Activated CD4-positive, alpha-beta T cell treated with anti-CD3 and anti-CD28 coated beads for 24 hours (primary cell): ENCODE measurements at places on chromosomes 3 and 15.
A peak's percentile ranks its signal among the peaks of the same experiment; 100 is the strongest.

- no peak for DNase-seq
Measured at GRCh38 chr3:65348398-65348995, 660.7 kb upstream of the ADAMTS9 start.

DNA sequence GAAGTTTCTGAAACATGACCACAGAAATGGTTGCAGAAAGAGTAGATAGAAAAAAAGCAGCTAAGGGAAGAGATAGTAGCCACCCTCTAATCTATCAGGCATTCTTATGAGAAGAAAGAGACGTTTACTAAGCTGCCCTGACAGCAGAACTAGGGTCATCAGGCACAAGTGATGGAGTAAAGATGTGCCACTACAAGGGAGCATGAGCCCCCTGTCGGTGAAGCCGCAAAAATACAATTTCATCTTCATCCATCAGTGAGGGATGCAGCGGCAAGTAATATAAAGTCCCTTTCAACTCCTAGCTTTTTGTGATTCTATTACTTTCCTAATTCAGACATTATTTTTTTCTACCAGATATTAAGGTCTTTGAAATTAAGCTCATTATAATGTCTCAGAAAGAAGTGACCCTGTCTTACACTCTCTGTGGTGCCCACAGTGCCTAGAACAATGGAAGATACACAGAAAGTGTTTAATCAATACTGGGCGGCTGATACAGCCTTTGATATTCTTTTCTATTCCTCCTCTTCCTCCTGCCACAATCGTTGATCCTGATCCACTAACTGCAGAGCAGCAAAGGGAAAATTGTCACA, 651.6 kb downstream of the NTRK3 start:
- DNase-seq = peak; percentile 3

- DNase-seq = no peak
Measured at GRCh38 chr3:80297720-80298119, 529.9 kb upstream of the ROBO1 start.

DNA sequence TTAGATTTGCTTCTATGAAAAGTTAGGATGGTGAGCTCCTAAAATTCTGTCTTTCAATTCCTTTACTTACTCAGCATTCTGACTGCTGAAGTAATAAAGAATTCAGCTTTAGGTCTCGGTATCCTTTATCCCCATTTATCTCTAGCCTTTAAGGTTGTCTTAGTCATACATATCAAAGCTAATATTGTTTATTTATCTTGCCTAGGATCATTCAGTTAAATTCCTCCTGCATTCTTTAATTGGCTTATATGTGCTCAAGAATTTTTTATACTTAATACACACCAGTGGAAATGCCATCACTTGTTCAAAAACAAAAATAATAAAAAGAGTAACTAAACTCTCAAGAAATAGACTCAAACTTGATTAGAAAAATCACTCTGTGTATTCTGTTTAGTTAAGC, 507.0 kb downstream of the ZPLD1 start:
- DNase-seq = no peak

- no peak for DNase-seq
Measured at GRCh38 chr3:196321162-196321561, 3.1 kb upstream of the DYNLT2B start.

DNA sequence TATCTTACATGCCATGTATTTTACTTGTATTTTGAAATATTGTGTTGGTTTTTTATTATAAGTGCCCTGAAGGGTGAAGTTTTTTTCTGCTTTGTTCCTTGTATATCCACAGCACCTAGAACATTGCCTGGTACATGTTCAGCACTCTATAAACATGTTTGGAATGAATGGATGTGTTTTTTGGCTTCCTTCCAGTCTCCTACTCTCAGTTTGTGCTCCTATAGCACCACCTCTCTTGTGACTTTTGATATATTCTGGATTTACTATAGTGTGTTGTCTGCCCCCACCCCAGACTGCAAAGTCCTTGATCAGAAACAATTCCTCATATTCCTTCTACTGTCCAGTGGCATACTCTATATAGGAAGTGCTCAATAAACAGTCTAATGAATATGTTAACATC, 60.6 kb downstream of the PLCL2 start:
- no peak for DNase-seq

DNA sequence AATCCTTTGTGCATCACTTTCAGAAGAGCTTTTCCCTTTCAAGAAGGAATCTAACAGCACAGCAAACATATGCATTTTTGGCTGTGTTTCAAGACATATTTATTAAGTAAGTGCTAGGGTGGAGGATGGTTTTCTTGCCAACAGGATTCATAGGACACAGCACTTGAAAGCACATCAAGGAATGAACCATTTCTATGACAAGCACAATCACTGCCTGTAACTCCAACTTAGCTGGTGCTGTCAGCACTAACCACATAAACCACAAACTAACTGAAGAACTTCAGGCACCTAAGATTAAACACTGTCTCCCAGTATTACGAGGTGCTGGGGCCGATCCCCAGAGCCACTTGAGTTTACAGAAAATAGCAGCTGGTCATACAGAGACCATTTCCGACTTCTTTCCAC, 35.4 kb upstream of the SPRED1 start:
- DNase-seq = no peak

DNA sequence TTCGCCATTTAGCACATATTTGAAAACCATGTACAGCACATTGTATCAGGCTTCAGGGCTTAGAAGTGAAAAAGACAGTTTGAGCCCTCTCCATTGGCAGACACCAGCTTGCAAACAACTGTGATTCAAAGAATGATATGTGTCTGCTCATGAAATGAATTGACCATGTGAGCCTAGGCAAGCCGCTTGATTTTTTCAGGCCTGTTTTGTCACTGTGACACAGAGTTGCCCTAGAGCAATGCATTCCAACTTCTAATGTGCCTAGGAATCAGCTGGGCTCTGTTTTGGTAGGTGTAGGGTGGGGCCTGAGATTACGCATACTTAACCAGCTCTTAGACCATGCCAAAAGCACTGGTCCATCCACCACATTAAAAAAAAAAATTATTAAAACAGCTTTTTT, 53.0 kb downstream of the ATP2C1 start:
- DNase-seq = no peak
